Iris pigment epithelial cell (primary cell): ENCODE measurements at places on chromosomes 13 and 19.
A peak's percentile ranks its signal among the peaks of the same experiment; 100 is the strongest.

- DNase-seq, result peak; percentile 98
These were observed 10.7 kb upstream of the MKNK2 start for GRCh38 chr19:2061495-2062388.

DNA sequence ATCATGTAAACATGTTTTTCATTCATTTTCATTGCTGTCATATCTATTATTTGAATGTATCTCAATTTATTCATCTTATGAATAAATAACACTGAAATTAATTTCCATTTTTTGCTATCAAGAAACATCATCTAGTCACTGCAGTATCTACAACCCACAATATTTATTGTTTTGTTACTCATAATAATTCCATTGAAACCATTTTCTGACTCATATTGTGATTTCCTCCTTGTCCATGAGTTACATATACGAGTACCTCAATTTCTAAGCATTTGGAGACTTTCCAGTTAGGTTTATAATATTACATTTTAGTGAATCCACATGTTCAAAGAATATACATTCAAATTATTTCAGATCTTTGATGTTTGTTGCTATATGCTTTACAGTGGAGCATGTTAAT lies 1524.0 kb downstream of the SLITRK1 start:
- peak; percentile 10 for DNase-seq

DNA sequence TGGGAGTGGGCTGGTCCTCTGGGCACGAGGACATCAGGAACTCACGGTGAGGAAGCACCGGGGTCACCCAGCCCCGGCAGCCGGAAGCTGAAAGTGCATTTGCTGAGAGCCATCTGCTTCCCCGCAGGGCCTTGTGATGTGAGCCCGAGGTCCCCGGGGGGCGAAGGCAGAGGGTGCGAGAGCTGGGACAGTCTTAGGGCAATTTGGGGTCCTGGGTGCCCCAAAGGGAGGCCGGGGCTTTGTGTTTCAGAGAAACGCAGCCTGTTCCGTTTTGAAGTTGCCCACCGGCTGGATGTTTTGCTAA lies 4.8 kb downstream of the F2RL3 start:
- DNase-seq, result no peak

- DNase-seq, result peak; percentile 20
These were observed 11.2 kb downstream of the VASP start for GRCh38 chr19:45518469-45518826.
